Activated CD8-positive, alpha-beta T cell treated with anti-CD3 and anti-CD28 coated beads for 36 hours (primary cell): ENCODE measurements at places on chromosomes 7 and 10. TPM values are rescaled to one million over a fixed set of nuclear protein-coding genes. Genes with fewer than 3 reads are reported as not detected.

GRCh38 chr10:16425449-16425848 is 11.4 kb upstream of the PTER start:
- DNase-seq: no peak

DNA sequence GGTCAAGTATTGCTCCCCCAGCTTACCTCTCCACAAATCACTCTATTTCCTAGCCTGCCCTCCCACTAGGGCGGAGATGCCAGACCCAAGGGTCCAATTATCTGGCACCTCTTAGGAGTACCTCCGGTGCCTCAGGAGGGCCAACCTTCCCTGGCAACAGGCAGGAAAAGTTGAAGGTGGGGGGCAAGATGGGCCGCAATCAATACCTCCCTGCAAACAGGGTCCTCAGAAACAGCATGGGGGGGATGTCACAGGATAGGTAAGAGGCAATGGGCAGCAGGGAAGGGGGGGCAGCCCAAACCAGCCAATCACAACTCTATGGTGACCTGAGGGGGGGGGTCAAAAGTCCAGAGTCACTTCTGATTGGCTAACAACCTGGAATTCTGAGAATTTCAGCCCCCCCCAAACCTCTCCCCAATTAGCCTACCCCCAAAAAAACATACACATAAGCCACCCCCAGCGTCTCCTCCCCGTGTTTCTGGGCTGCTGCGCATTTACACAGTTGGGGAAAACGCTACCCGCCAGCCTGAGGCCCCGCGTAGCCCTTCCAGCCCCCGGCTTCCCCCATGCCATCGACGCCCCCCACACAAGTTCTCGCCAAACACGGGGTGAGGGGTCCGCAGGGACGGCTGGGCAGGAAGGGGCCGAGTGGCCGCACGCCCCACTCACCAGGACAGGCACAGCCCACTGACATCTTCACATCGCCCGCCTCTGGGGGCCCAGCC is 589 bp downstream of the LDB1 start:
- peak; percentile 85 for DNase-seq

DNA sequence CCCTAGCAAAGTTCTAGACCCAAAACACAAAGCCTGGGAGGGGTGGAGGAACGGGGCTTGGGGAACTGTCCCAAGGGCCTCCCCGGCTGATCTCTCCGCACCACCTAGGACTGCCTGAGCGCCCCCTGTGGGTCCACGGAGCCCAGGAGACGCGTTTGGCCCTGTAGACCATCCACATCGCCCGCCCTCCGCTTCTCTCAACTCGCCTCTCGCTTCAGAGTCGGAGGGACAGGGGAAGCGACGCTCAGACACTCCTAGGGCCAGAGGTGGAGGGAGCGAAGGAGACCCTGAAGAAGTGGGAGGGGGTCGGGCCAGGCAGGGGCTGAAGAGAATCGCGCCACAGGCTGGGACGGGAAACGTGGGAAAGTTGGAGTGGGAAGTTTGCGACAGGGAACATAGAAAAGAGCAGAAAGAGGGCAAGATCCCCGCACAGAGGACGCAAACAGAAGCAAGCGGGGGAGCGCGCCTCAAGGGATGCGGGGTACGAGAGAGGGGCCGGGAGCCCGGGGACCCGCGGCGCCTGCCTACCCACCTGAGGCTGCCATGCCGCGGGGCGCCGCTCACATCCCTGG is 378 bp downstream of the PIK3AP1 start:
- DNase-seq: peak; percentile 85

Gene SPRN
- total RNA-seq: not detected

DNA sequence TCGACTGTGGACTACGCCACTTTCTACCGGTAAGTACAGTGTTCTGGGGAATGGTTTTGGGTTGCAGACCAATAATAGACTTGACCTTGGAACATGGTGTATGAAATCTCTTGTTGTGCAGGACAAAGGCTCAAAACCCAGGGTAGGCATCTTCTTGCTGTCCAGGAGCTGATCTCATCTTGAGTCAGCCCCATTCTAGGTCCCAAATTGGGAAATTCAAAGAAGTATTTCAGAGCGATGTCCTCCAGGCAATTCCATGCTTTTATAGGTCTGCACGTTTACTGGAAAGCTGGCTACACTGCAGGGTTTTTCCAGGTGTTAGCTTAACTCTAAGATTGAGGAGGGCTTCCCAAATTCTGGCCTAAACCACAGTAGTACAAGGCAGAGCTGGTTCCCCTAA is 180.7 kb downstream of the BMPER start:
- no peak for DNase-seq

Gene UNCX
- not detected for total RNA-seq

DNA sequence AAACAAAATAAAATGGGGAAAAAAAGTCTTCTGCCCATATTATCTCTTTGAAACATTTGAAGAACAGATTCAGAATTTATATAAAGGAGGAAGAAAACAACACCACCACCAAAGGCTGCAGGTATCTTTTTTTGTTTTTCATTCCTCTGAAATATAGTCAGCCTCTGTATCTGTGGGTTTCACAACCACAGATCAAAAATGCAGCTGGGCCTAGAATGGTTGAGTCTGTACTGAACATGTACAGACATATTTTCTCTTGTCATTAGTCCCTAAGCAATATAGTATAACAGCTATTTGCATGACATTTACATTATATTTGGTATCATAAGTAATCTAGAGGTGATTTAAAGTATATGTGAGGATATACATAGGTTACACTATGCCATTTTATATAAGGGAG is 559.7 kb upstream of the LRRN3 start:
- no peak for DNase-seq

GRCh38 chr10:4561296-4561695 is 264.7 kb upstream of the AKR1E2 start:
- DNase-seq: no peak

Gene NRAP
- total RNA-seq: not detected

GRCh38 chr7:99218406-99219184 is 10.7 kb upstream of the KPNA7 start:
- DNase-seq: no peak

- no peak for DNase-seq
Observed at GRCh38 chr7:7962851-7963250, 5.7 kb upstream of the GLCCI1 start.
